ENCODE measurements at places on chromosomes 5 and 9. TPM values are rescaled to one million over a fixed set of nuclear protein-coding genes. Genes with fewer than 3 reads are reported as not detected.

ASS1 gene
- polyA plus RNA-seq = 56.5 TPM

BTNL8 gene
- polyA plus RNA-seq = 0.14 TPM

C6 gene
- 7.2 TPM for polyA plus RNA-seq

HABP4 gene
- polyA plus RNA-seq = 28.6 TPM

DIRAS2 gene
- polyA plus RNA-seq = not detected

ADAMTS13 gene
- polyA plus RNA-seq = 5.8 TPM

GRCh38 chr5:154878642-154879335 lies 20.4 kb downstream of the CNOT8 start:
- DNase-seq = no peak

GRCh38 chr5:147685993-147686392 lies 96.5 kb downstream of the JAKMIP2 start:
- DNase-seq = no peak

- DNase-seq = no peak
These were observed 24.8 kb upstream of the TERT start for GRCh38 chr5:1319436-1320256.

- DNase-seq = no peak
These were observed 152.4 kb downstream of the ALDH1A1 start for GRCh38 chr9:72800328-72800994.

DNA sequence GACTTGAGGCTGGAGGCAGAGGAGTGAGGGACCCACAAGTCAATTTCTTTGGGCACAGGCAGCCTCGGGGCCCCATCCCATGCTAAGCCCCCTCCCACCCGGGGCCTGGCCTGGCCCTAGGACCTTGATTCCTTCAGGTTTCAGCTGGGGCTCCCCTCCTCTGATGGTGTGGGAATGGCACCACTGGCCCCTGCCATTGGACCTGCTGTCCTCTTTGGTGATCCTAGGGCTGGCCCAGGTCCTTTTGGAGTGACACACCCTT lies 10.5 kb downstream of the ERGIC1 start:
- DNase-seq = peak; percentile 50

DNA sequence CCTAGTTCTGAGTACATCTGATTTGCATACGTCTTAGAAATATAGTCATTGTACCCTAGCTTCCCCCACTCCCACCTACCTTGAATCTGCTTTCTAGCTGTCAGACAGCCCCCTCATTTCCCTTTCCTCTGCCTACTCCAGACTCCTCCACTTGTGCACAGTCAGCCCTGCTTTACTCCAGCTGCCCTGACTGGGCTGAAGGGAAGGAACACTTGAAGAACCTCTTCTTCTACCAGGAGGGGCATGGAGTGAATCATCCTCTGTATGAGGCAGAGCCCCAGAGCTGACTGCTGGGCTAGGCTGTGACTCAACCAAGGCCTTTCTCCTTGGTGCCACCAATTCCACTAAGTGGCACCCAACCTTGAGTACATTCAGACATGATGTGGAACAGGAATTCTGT lies 18.1 kb upstream of the ZFR start:
- no peak for DNase-seq

GRCh38 chr5:38069360-38069759 lies 189.0 kb upstream of the EGFLAM start:
- no peak for DNase-seq

- DNase-seq = no peak
These were observed 114.4 kb upstream of the ZNF366 start for GRCh38 chr5:72621576-72621975.

DNA sequence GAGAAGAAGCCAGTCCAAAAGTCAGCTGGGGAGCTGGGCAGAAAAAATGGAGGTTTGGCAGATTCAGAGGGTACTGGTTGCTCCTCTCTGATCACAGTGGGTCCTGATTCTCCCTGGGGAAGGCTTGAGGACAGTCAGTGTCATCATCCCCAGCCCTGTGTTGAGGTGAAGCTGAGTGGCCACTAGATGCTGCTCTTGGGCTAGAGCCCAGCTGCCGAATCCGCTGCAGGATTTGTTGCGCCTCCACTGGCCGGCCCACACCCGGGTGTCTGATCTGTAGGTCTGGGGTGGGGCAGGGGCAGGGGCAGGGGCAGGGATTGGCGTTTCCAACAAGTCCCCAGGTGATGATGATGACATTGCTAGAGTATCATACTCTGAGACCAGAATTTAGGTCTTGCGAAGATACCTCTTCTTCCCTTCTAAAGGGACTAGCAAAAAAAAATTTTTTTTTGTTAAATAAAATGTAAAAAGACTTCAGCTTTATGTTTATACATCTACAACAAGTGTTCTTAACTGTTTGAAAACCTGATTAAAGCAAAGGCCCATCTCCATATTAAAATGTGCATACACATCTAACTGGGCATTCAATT lies 106.8 kb downstream of the PDE6A start:
- DNase-seq = peak; percentile 64

DNA sequence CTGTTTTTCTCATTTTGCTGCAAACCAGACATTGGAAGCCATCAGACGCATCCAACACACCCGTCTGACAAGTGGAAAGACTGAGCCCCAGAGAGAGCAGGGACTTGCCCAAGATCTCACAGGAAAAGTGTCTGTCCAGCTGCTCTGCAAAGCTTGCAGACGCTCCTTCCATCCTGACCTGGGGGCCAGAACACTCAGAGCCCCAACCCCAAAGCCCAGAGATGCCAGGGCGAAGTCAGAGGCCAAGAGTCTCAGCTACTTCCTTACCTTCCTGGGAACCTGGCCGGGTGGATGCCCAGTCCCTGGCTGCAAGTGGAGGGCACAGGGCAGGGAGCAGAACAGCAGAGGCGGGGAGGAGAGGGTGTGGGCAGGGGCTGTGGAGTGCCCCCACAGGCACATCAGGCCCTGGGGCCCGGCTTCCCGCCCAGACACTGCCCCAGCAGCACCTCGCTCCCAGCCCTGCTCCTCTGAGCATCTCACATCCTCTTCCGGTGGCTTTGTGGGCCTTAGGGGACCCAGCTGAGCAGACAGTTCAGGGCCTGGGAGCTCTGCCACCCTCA lies 9.7 kb upstream of the RALGDS start:
- DNase-seq = no peak
